ENCODE measurements at places on chromosomes 12 and 14. TPM values are rescaled to one million over a fixed set of nuclear protein-coding genes. Genes with fewer than 3 reads are reported as not detected.

The FAM222A gene
- total RNA-seq = 0.91 TPM

The SERPINA10 gene
- not detected for total RNA-seq

The OLR1 gene
- total RNA-seq = 4.0 TPM

The CPM gene
- 5.2 TPM for total RNA-seq

The SLC6A12 gene
- total RNA-seq = not detected

The PTGER2 gene
- total RNA-seq = 129 TPM
